ENCODE measurements at places on chromosomes 3 and 15.

- DNase-seq: no peak
Observed at GRCh38 chr3:135897715-135898114, 67.8 kb upstream of the PPP2R3A start.

- no peak for DNase-seq
Observed at GRCh38 chr3:123929325-123929724, 31.7 kb downstream of the CCDC14 start.

DNA sequence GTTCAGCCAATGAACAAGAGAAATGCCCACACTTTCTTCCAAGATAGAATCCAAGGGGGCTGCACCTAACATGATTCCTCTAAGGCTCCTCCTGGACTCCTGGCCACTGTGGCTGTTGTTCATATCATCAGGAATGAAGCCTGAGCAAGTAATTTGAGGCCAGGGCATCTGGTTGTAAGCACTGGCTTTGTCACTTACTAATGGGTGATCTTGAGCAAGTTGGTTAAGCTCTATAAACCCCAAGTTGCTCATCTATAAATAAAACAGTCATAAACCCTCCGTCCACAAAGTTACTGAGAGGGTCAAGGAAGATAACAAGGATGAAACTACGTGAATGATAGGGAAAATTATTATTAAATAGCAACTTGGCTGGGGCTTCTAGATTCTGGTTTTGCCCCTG is 58.3 kb downstream of the CDC25A start:
- DNase-seq: no peak

DNA sequence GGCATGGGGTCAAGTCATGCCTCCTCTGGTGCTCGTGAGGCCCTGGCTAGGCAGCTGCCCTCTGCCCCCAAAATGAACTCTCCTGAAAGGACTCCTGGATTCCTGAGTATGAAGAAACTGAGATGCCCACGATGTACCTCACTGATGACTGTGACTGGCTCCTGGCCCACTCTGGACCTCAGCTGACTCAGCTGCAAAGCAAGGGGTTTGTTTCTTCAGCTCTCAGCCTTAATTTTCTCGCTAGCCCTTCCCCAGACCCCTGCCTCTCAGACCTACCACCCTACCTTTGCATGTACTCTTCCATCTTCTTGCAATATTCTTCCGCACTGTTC is 5.2 kb upstream of the GNAI2 start:
- DNase-seq: no peak

DNA sequence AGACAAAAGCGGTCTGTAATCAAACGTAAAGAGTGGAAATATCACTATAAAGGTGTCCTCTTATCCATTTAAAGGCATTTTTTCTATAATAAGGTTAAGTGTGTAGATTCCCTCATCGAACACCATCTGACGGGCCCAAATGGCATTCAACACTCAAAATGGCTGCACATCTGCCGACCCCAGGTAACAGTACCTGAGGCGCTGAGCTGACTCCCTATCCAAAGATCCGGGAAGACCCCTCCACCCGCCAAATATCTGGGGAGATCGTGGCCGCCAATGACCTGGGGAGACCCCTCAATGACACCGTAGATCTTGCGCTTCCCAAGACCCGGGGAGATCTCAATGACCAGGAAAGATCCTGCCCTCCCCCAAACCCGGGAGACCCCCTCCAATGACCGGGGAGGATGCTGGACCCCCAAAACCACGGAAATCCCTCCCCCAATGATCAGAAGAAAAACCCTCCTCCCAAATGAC is 476 bp downstream of the IP6K2 start:
- no peak for DNase-seq

DNA sequence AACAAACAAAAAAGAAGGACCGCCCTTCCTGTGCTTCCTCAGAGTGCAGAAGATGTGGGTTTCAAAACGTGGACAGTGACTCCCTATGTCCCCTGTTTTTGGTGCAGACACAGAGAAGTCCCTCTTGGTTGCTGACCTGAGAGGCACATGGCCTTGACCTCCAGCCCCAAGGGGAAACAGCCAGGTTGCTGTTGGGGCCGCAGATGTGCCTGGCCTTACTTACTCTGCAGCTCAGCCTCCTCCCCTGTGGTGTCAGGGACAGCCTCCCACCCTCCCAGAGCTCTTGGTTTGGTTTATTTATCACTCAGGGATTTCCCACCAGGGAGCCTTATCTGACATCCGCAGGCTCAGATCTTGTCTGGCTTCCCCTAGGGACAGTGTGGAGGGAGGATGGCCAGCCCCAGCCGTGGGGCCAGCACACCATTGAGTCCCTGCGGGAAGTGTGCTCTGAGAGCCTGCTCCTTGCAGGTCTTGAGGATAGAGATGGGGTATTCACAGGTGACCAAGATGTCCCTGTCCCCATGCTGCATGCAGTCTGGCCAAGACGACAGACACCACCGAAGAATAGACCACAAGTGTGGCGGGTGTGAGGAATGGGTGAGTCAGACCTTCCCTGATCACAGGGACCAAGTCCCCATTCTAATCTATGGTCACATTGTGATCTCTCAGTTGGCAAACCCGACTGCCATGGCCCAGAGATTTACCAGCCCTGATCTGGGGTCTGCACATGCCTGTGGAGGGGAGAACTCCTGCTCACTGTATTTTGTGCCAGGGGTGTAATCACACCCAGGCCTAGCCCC is 134.3 kb upstream of the ABHD17C start:
- DNase-seq: no peak

DNA sequence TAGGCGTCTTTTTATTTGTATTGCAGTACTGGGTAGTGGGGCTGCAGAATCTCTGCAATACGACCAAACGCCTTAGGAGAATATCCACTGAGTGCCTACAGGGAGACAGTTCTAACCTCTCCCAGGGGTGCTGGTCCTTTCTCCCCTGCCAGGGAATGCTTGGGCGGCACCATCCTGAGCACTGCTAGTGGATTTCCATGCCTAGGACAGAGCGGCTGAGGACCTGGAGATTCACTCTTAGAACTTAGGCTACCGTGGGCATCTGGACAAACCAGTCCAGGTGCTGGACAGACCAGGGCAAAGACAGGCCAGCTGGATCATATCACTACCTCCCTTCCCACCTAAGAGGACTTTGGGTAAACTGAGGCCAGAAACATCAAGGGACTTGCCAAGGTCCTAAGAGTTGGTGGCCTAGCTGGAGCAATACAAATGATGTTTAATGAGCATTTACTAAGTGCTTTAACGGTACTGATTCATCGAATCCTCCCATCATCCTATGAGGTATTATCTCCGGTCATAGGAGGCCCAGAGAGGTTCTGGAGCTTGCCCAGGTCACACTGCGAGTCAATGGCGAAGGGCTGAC is 902 bp downstream of the TMEM44 start:
- DNase-seq: no peak

GRCh38 chr3:96731031-96731430 is 83.4 kb upstream of the EPHA6 start:
- DNase-seq: no peak

- DNase-seq: no peak
Observed at GRCh38 chr3:112633191-112633590, 7.8 kb downstream of the CCDC80 start.

GRCh38 chr3:152317956-152318355 is 49.2 kb downstream of the MBNL1 start:
- DNase-seq: no peak

- DNase-seq: no peak
Observed at GRCh38 chr3:182220013-182220412, 508.3 kb downstream of the SOX2 start.

DNA sequence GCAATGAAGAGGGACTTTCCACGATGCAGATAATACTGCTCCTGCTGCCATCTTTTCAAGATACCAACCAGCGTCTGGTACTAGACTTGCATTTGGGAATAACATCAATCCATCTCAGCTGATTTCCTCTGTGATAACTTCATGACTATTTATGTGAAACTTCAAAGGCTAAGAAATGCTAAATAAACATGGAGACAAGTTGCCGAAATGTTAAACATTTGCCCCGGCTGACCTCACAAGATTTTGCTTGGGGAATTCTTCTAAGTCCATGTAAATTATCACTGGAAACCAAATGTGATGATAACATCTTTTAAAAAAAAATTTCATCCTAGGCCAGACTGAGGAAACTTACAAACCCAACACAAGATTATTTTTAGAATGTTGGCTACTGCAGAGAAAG is 185.8 kb upstream of the PRICKLE2 start:
- DNase-seq: no peak

DNA sequence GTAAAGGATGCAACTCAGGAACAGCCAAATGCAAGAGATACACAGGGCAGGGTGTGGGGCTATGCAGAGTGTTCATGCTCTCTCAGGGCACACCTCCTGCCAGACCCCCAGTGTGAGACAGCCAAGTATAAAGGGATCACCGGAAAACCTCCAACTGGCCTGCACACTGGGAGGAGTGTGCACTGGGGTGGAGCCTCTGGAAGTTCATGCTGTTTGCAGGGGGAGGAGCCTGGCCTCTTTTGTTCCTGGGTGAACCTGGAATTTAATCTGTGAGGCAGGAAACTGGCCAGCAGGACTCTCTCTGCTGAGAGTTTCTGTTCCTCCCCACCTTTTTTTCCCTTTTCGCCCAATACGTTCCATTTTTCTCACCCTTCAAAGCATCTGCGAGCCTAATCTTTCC is 204.1 kb downstream of the WNT5A start:
- no peak for DNase-seq

- no peak for DNase-seq
Observed at GRCh38 chr3:186879781-186880180, 37.3 kb downstream of the ADIPOQ start.

DNA sequence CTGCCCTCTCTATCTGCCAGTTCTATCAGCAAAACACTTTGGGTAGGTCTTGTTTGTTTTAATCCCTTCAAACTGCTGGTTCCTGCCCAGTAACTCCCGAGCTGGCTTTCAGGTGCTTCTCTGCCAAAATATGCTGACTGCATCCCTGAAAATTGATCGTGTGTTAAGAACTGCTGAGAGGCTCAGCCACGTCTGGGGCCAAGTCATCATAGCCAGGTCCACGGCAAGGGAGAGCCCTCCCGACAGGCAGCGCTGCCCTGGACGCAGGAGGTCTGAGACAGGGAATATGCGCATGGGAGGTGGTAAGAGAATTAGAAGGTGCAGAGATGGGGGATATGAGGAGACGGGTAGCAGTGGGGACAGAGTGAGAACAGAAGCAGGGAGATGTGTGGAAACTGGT is 179.7 kb upstream of the TOPAZ1 start:
- DNase-seq: no peak

- no peak for DNase-seq
Observed at GRCh38 chr3:22746221-22746620, 456.9 kb upstream of the UBE2E2 start.

- DNase-seq: no peak
Observed at GRCh38 chr3:61250784-61251173, 473 bp downstream of the FHIT start.

GRCh38 chr15:94269954-94270353 is 38.6 kb downstream of the MCTP2 start:
- no peak for DNase-seq

GRCh38 chr15:59699810-59700431 is 10.8 kb upstream of the BNIP2 start:
- no peak for DNase-seq

- DNase-seq: no peak
Observed at GRCh38 chr3:97838393-97838792, 16.6 kb downstream of the CRYBG3 start.

DNA sequence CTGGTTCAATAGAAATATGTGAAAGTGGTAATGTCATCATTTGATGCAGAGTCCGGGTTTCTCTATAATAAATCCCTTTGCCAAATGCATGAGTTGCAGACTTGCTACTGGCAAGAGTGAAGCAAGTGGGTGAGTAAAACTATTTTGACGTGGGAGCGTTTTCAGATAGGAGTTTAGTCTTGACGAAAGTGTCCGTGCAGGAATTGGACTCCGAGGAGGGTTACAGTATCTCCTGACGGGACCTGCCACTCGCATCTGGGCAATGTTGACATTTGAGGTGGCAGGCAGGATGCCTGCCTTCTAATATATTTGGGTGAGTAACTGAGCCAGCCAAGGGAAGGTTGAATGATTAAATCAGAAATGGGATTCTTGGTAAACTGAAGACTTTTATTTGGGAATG is 16.0 kb downstream of the CDV3 start:
- DNase-seq: no peak

GRCh38 chr15:100588638-100589242 is 13.2 kb downstream of the LINS1 start:
- DNase-seq: no peak

DNA sequence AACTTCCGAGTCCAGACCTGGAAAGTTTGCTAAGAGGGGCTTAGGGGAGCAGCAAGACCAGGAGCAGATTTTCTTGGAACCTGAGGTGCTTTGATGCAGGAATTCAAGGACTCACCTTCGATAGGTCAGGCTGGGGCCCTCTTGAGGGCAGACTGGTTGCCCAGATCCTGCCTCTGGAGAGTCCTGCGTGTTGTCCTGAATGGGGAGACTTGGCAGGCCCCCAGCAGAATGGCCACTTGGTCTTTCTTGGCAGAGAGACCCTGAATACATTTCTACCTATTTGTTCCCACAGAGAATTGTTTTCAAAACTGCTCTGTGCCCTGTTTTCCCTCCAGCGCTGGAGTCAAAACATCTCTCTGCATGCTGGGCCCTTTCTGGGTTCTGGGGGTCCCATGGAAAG is 4.2 kb downstream of the KLF13 start:
- no peak for DNase-seq

- no peak for DNase-seq
Observed at GRCh38 chr3:64888840-64889392, 201.1 kb upstream of the ADAMTS9 start.

DNA sequence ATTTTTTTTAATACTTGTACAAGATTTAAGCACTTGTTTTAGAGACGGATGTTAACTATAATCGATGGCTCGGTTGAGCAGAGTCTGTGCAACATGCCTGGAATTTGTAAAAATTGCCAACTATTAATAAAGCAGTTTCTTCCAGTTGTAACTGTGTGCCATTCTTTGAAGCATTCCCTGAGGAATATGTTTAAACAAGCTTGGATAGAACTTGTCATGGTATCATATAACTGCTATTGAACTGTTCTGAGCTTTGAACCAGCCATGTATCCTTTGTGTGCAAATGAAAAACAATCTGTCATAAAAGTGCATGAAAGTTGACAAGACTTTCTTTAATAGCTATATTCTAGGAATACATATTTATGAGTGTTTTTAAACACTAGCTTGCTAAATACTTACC is 45.8 kb upstream of the UBE2E2 start:
- DNase-seq: no peak

DNA sequence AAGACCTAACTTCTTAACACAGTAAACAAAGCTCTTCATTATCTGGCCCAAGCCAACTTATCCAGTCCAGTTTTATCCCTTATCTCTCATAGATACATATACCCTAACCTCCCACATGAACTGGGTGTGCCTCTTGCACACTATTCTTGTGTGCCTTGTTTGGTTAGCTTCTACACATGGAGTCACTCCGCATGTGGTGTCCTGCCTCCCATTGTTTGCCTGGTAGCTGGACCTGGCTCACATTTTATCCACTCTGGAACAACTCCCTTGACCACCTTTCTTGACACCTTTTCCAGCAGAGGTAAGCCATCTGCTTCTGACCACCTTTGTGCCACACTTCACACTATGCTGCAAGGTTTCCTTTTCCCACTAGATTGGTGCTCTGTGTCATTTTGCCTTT is 15.2 kb downstream of the TIPARP start:
- DNase-seq: no peak

- peak; percentile 49 for DNase-seq
Observed at GRCh38 chr3:102225407-102226132, 209.2 kb upstream of the ZPLD1 start.

- no peak for DNase-seq
Observed at GRCh38 chr3:148820361-148821245, 7.0 kb upstream of the CPB1 start.
